ENCODE measurements at places on chromosomes 5 and 9. TPM values are rescaled to one million over a fixed set of nuclear protein-coding genes. Genes with fewer than 3 reads are reported as not detected.

Gene NR6A1
- under 0.01 TPM for total RNA-seq

Gene HAVCR1
- total RNA-seq: not detected

Gene CDC14B
- 13.2 TPM for total RNA-seq

Gene NME5
- total RNA-seq: 1.3 TPM
